ENCODE measurements at places on chromosomes 16 and 17.

DNA sequence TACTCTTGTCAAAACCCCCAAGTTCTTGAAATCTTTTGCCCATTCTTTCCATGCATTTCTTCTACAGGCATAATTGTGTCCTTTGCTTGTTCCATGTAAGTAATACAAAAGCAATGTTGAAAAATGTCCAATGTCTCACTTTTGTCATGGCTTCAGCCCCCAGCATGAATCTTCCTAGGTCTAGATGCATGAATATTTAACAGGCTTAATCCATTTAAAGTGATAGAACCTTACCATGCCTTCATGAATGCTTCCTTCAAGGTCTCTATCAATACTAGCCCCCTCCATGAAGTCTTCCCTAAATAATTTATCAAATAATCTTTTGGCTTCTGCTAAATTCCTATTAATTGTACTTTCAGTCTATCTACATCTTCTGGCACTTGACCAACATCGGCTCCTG lies 46.1 kb upstream of the ANKFY1 start:
- no peak for DNase-seq

- DNase-seq: no peak
These were observed 7.3 kb upstream of the PRPSAP2 start for GRCh38 chr17:18850679-18851078.

DNA sequence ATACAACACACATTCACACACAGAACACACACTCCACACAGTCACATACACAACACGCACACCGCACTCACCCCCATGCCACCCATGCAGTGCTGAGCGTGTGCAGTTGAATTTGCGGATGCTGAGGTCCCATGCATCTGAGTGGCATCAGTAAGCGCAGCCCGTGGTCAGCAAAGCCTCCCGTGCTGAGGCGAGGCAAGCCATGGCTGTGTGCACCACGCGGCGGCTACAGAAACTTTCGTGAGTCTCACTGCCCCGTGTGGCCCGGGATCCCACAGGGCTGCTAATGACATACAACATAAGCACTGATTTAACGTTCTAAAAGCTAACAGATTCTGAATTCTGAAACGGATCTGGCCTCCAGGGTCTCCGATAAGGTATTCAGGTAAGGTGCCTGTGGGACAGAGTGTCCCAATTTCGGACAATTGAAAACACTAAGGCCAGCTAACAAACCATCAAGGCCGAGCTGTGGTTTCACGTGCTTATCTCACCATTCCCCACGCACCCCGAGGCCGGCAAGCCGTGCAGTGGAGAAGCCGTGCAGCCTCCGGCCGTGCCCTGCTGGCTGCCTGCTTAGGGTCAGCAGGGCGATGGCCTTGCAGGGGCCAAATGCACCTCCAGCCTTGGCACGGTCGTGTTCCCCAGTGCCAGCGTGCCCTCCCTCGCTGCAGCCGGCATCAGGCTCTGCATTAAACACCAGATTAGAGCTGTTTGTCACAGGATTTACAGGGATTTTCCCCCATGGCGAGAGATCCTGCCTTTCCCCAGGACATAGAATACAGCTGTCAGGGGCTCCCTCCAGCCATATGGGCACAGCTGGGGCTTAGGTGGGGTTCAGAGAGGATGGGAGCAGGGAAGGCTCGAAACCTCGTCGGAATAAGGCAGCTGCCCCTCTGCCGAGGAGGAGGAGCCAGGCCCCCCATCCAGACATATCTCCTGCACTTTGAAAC lies 191.7 kb downstream of the C16orf95 start:
- no peak for DNase-seq

DNA sequence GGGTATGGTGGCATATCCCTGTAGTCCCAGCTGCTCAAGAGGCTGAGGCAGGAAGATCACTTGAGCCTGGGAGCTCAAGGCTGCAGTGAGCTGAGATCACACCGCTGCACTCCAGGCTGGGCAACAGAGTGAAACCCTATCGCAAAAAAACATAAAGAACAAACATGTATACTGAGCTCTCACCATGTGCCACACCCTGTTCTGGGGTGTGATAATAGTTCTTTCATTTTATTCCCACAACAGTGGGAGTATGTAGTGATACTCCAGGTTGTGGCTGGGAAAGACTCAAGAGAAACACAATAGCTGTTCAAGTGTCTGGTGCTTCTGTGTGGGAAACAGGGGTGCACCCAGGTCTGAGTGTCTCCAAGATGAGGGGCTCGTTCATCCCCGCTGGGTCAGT lies 90.7 kb downstream of the SOCS1 start:
- no peak for DNase-seq

DNA sequence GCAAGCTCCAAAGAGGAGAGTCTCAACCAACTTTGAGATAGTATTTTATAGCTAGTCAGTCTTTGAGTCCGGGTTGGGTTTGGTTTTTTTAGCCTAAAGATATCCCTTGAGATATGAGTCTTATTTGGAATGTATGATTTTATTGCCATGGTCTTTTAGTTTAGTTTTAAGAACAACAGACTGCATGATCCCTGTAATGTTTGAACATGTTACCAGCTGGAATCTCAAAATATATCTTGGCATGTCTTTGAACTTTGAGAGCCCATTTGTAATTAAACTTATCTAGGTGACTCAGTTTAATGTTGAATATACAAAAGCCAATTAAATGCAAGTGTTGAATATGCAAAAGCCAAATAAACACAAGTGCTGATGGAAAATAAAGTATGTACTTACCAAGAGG lies 100.6 kb downstream of the TANGO6 start:
- DNase-seq: no peak

DNA sequence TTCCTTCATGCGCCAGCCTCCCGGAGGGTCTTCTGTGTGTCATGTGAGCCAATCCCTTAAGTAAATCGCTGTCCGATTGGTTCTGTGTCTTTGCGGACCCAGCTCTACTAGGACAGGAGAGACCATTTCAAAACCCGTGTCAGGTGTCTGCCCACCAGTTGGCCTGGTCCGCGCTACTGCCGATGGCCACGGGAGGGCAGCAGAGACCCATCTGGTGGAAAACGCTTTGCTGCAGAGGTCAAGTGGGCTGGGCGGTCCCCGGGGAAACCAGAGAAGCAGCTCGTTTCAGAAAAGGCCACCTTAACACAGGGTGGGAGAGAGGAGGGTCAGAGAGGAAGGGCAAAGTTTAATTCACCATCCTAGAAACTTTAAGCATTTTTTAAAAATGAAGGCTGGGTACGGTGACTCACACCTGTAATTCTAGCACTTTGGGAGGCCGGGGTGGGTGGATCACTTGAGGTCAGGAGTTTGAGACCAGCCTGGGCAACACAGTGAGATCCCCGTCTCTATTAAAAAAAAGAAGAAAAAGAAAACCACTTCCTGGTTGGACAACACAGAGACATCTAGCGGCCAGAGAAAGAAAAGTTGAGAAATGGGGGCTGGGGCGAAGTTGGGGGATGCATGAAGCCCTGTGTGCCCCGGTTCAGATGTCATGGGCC lies 2.8 kb upstream of the CIBAR2 start:
- peak; percentile 70 for DNase-seq

GRCh38 chr17:197352-197751 lies 15.9 kb upstream of the DOC2B start:
- DNase-seq: no peak

DNA sequence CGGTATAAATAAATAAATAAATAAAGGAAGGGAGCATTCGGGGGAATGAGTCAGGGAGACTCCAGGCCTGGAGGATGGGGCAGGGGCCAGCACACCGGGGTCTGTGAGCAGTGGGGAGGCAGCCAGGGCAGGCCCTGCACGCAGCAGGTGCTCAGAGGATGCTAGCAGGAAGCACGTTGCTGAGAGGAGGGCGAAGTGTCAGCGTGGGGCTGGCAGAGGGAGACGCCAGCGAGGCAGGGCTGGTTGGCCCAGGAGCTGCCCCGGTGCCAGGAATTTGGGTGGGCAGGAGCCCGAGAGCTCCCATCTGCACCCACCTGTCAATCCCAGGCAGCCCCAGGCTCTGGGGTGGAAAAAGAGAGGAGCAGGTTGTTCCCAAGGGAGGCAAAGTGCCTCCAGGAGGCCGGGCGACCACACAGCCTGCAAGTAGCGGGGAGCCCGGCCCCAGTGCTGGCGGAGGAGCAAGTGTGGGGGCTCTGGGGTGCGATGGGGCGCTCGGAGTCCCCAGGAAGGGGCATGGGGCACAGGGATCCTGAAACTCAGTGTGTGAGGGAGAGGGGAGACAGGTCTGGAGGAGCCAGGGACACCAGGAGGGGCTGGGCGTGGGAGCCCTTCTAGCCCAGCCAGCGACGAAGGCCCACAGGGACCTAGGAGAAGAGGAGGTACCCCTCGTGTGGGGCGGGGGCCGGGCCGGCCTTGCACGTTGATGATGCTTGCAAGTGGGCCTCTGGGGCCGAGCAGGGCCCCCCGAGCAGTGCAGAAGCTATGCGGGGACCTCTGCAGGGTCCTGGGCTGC lies 28.0 kb downstream of the SOX8 start:
- DNase-seq: no peak

DNA sequence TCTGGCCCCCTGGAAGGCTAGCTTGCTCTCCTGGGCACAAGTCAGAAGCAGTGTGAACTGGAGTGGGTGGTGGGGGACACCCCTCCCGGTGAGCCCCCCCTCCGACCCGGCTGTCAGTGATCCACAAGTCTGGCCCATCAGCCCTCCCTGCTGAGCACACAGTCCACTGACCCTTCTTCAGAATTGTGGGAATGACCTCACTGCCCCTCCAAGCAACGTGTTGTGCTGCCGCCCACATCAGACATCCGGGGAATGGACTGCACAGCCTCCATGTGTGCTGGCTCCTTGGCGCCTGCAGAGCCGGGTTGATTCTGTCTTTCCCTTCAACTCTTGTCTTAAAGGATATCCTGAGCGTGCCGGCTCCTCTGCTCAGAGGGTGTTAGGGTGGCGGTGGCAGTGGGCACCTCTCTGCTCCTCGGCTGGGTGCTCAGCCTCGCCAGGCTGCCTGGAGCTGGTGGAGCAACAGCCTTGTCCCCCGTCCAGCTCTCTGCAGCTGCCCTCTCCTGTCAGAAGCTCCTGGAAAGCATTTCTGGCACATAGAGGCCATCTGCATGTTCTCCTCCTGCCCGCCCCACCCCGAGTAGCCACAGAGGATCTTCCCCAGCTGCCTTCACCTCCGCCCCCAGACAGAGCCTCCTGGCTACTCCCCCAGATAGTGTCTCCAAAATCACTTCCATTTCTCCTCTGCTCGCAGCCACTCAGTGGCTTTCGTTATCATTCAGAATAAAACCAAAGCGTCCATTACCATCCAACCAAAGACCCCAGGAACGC lies 19.8 kb downstream of the NPTX1 start:
- DNase-seq: no peak

DNA sequence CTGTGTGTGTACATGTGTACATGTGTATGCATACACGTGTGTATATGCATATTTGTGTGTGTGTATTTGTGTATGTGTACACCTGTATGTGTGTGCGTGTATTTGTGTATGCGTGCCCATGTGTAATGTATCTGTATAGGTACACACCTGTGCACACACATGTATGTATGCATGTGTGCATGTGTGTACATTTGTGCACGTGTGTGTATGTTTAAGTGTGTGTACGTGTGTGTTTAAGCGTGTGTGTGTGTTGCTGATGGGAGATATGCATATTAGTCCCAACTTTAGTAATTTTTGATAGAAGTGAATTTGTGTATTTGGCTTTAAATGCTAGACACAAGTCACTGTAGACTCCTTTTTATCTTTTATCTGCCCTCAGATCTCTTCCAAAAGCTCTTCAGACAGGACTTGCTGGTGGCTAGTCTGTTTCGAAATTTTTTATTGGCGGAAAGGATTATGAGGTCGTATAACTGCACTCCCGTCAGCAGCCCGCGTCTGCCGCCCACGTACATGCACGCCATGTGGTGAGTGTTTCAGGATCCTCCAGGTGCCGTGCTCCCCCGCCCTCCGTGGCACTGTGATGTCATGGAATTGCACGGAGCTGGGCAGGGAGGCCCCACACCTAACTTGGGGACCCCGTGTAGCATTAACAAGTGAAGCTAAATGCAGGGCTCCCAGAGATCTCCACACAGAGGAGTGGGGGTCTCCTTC lies 168.8 kb upstream of the CHMP6 start:
- DNase-seq: no peak

DNA sequence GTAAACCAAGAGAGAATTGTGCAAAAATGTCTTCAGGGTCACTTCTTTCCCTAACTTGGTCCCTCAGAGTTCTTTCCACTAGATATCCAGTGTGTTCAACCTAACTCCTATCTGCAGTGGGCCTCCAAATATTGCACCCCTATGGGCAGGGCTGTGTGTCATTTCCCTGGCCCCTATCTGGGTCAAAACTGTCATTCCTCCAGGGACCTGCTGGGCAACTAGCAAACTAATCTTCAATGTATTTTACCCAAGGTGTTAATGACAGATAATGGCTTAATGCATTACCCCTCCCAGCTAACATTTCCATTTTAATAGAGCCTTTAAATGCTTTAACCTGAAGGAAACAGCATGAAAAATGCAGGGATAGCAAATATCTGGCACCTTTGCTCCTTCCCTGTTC lies 25.8 kb upstream of the SKAP1 start:
- no peak for DNase-seq

GRCh38 chr17:66426397-66427033 lies 124.1 kb downstream of the PRKCA start:
- peak; percentile 64 for DNase-seq

DNA sequence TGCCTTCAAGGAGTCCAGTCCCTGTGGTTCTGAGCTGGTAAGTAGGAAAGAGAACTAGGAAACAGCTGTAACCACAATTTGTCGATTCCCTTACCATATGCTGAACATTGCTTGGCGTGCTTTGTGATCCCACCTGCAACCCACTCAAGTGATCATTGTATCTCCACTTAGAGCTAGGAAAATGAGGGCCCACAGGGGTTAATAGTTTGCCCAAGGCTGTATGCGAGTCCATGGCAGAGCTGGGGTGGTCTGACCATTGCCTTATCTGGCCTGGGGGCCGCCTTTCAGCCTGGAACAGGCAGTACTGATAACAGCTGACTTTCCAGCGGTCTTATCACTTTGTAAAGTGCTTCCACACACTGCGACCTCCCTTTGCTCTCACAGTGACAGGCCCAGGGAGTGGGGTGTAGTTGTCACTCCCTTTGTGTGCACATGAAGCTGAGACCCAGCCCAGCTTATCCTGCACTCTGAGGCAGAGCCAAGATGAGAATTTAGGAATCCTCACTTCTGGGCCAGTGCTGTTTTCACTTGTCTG lies 9.8 kb downstream of the MYL4 start:
- DNase-seq: no peak

- DNase-seq: no peak
These were observed 1.4 kb downstream of the APRT start for GRCh38 chr16:88810166-88810911.

GRCh38 chr17:9237661-9238301 lies 216.5 kb downstream of the NTN1 start:
- no peak for DNase-seq

DNA sequence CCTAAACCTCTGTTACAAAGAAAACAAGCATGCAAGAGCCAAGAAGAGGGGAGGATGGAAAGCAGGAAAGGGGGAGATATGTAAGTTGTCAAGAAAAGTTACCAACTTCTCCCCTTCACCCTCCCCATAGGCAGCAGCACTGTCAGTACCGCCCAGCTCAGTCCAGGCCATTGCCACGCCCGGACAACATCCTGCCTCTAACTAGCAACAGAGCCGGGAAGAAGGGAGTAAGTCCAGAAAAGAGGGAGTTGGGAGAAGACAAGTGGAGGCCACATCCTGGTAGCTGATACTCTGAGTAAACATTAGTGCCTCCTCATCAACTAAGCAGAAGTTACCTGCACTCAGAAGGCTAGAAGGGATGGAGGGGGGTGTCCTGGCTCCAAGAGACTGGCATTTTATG lies 113.6 kb downstream of the SMG6 start:
- DNase-seq: no peak

- DNase-seq: no peak
These were observed 143.1 kb upstream of the SDK2 start for GRCh38 chr17:73787076-73788059.

All from CD4-positive, CD25-positive, alpha-beta regulatory T cell (primary cell).